ENCODE measurements at places on chromosomes 13 and 19.

DNA sequence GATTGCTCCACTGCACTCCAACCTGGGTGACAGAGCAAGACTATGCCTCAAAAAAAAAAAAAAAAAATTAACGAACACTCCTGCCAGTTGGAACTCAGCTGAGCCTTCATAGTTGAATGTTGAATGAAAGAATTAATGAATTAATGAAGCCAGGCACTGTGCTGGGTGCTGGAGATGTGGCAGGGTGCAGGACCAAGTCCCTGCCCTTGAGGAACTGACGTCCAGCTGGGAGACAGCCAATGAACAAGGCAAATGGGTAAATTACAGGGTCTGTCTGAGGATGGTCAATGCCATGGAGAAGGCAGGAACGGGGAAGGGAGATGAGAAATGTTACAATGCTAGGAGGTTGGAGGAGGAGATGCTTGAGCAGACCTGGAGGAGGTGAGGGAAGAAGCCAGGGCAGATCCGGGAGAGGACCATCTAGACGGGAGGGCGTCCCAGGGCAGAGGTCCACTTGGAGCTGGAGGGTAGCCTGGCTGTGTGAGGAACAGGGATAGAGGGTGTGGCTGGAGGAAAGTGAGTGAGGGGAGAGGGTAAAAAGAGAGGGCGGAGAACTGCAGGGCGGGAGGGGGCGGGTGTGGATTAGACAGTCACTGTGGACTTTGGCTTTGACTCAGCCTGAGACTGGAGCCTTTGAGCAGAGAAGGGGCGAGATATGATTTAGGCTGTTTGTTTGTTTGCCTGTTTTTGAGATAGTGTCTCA, 16.8 kb upstream of the IGSF23 start:
- DNase-seq, result no peak

GRCh38 chr13:109615721-109616420, 170.5 kb downstream of the IRS2 start:
- DNase-seq, result no peak

GRCh38 chr19:40907968-40908735, 26.1 kb upstream of the CYP2A7 start:
- peak; percentile 70 for DNase-seq

GRCh38 chr13:74625541-74625940, 491.3 kb upstream of the KLF12 start:
- no peak for DNase-seq

GRCh38 chr13:58056426-58056825, 424.9 kb downstream of the PCDH17 start:
- no peak for DNase-seq

- no peak for DNase-seq
Observed at GRCh38 chr13:29684441-29684840, 89.0 kb upstream of the SLC7A1 start.
